ENCODE measurements at places on chromosomes 12 and 14.

DNA sequence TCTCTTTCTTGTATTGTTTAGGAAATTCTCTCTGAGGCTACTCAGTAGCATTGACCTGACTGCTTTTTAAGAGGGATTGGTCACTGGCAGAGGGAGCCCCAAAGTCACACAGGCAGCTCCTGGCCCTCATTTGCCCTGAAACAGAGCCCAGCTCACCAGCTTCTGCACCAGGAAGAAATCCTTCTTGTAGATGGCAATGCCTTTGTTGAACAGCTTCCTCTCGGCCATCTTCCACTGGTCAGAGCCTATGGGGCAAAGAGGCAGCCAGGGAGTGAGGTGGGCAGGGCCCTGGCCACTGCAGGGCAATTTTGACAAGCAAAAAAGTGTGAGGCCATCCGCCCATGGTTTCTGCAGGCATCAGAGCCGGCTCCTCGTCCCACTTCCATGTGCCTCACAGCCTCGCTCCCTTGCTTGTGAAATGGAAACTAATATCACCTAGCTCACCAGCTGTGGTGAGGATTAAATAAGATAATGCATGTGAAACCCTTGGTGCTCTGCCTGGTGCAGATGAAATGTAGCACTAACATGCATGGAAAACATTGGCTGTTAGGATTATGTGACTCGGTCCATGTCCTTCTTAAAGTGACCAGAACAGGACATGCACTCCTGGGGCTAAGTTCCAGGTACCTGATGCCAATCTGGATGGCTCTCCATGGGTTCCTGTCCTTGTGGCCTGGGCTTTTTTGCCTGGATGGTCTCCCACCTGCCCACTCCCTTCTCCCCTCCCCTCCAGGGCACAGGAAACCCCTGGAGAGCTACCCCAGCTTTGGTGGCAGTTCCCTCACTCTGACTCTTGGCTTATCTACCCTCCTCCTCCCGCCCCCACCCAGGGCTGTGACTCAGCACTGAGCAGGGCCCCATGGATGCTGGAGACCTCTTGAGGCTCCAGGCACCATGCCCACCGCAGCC, 11.2 kb upstream of the PNMA1 start:
- peak; percentile 74 for DNase-seq

GRCh38 chr12:99984271-99985128, at the start of gene ANKS1B:
TSS of gene ANKS1B (minus strand) at chr12:99984936. CDS start at chr12:99984237, 699 bp downstream.
- DNase-seq, result peak; percentile 62

DNA sequence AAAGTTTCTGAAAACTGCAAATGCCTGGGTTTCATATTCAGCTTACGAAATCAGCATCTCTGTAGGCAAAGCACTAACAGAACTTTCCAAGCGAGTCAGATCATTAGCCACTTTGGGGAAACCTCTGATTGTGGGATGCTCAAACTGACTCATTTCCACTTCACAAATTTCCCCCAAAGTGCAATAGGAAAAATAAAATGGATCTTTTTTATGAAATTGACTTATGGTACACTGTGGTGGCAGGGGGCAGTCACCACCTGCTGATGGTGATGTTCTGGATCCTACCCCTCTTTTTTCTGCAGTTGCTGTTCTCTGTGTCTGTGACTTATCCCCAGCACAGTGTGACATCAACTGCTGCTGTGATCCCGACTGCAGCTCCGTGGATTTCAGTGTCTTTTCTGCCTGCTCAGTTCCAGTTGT, 5.6 kb downstream of the TCTN1 start:
- peak; percentile 25 for DNase-seq

DNA sequence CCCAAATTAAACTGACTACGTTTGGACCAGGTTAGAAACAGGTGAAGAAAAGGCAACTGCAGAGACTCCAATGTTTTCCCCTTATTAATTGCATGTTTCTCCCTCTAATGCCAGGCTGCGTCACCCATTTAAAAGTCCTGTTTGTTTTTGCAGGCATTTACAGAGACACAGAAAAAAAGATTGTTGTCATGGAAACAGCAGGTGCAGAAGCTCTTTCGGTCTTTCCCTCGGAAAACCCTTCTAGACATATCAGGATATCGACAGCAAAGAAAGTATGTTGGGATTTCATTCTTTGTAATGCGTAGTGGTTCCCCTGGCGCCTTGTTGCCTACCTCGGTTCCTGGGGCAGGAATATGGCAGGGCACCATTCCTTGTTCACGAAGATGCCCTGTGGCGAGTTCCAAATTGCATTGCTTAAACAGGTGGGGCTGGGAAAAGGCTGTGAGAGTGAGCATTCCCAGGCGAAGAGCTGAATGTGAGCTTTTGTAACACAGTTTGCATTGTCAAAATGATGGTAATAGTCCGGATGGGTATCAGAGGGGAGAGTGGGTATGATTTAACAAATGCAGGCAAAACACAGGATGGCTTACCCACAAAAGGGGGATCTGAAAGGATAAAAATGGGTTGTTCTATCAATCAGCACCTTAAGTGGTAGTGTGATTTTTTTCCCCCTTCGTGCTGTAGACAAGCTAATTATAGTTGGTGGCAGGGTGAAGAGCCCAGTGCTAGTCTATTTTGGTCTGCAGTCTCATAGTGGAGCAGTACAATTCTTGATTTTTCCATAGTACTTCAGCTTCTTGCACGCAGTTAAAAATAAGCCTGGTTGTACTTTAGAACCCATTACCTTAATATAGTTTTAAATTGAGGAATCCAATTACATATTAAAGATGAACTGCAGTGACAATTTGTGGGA, 132.4 kb downstream of the GCH1 start:
- DNase-seq, result no peak

DNA sequence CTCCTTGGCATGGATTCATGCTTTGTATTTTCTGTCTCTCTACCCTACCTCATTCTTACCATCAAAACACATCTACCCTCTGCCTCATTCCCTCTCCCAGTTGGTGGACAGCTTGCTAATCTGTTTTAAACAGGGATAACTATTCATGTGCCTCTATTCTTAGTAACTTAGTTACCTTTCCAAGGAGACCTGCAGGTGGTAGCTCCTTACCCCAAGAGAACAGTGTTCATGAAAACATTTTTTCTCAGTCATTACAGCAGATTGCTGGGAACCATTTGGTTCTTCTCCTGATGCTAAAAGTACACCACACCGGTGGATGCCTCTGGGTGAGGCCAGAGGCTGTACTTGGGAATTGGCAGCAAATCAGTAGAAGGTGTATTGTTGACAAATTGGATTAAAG, 73.0 kb downstream of the CMKLR1 start:
- DNase-seq, result no peak

GRCh38 chr12:82686168-82687020, at the start of gene TMTC2:
TSS of gene TMTC2 (plus strand) at chr12:82686906.
- peak; percentile 90 for DNase-seq

- peak; percentile 70 for DNase-seq
These were observed 12.2 kb downstream of the CHURC1 start for GRCh38 chr14:64926398-64926995.

DNA sequence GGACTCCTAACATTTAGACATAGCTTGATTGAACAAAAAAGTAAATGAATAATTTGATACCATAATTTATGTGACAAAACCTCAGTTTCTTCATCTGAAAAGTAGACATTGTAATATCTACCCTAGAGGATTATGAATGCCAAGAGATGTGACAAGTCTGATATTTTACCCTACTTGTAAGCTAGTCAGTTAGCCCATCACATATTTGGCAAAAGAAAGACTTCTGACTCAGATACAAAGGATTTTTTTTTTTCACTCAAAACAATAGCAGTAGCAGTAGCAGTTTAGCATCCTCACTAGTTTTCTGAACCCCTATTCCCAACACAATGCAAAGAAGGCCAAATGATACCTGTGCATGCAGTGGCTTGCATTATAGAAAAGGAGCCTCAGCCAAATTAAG, 377.3 kb upstream of the E2F7 start:
- DNase-seq, result no peak

- no peak for DNase-seq
These were observed 39.6 kb downstream of the GUCY2C start for GRCh38 chr12:14656846-14657245.

DNA sequence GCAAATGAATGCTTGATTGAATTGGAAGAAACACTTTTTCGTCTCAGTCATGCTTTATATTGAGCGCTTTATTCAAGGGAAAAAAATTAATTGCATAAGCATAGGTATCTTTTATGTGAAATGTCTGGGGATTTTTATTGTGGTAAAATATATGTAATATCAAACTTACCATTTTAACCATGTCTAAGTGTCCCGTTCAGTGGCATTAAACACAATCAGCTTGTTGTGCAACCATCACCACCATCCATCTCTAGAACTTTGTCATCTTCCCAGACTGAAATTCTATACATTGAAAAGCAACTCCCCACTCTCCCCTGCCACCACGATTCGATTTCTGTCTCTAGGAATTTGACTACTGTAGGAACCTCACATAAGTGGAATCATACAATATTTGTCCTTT, 39.8 kb downstream of the PHLDA1 start:
- no peak for DNase-seq

DNA sequence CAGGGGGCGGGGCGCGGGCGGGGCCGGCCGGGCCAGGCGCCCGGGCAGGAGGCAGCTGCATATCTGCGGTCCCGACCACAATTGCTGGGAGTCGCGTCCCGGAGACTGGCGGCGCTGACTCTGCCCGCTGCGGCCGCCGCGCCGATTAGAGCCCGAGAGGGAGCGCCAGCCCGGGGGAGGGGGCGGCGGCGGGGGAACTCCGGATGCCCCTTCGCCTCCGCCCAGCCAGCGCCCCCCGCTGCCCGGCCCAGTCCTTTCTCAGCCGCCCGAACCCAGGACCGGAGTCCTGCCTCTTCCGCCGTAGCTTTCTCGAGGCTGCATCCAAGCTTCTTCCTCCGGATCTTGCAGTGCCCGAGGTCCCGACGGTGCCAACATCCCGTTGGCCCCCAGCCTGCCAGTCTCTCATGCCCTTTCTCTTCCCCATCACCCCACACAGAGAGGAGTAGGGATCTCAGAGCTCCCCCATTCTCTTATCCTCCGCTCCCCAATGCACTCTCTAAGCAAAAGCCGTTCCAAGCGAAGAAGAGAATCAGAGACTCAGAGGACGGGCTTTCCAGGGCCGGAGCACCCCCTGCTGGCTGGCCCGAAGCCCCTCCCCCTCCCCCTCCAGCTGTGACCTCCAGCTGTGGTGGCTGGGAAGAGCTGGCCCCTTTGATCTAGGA, 8.8 kb upstream of the SP7 start:
- peak; percentile 82 for DNase-seq

DNA sequence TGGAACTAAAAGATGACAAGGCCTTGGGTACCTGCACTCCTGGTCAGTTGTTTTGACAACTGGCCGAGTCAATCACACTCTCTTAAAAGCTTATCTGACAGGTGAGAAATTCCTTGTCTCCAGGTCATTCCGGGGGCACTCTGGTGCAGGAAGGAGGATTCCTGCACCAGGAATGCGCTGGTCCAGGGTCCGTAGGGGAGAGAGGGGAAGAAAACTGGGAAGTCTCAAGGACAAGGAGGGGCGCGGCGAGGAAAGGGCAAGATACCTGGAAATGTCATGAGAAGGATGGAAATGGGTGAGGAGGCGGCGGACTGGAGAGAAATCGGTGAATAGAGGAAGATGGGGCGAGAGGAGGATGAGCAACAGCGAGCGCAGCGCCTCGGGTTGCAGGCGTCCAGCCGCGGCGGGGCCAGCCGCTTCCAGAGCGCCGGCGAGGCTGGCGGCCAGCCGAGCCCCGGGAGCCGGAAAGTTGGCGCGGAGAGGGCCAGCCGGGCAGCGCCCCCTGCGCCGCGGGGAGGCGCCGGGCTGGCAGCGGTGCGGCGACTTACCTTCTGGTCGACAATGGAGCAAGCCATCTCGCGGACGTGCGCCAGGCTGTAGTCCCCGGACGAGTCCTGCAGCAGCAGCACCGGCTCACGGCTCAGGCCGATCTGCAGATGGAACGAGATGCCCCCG, 809 bp downstream of the PRKD1 start:
- DNase-seq, result peak; percentile 29

- peak; percentile 50 for DNase-seq
These were observed 18.7 kb upstream of the CTDSP2 start for GRCh38 chr12:57865084-57865751.

DNA sequence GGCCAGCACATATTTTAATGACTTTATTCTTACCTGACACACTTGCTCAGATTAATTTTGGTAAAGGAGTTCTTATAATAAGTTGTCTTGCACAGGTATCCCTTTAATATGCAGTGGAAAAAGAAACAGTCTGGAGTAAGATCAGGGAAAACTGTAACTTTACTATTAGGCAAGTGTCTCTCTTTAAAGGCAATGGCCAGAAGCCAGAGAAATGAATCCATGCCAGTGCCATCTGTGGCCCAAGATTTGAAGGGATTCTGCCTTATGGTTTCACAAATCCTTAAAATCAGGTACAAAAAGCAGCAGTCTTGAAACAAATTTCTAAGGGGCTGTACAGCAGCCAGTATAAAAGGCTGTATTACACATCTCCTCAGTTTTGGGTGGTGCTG, 22.4 kb downstream of the NFYB start:
- DNase-seq, result no peak

- DNase-seq, result peak; percentile 28
These were observed 14.2 kb downstream of the APPL2 start for GRCh38 chr12:105221583-105222283.

GRCh38 chr12:113333877-113334785, 778 bp downstream of the SLC8B1 start:
- peak; percentile 45 for DNase-seq

DNA sequence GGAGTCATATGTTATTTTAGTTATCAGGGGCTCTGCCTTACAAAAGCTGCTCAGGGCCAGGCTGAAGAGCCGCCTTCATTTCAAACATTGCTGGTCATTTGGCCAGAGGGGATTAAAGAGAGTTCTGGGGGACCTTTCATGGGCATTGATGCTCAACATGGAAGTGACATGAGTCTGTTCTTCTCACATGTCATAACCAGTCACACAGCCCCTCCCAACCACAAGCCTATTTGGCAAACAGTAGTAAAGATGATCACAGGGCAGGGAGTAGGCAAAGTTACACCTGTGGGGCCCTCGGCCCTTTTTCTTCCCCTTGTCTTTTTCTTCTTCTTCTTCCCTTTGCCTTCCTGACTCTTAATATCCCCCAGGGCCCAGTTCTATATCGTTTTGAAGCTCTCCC, 33.3 kb downstream of the CFAP54 start:
- DNase-seq, result no peak

DNA sequence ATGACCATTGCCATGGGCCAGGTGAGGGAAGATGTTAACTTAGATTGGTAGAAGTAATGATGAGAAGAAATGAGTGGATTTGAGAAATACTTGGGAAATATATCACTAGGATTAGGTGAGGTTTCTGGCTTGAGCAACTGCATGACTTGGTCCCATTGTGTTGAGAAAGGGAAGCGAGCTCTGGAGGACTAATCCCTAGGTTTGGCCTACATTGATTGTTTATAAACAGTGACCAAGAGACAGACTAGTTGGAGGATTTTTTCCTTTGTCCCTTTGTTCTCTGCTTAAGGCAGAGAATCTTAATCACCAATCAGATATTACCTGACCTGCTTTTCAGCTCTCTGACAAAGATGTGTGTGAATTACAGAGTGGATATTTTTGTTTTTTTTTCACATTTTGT, 100.5 kb downstream of the AEBP2 start:
- DNase-seq, result no peak

GRCh38 chr12:47206450-47207339, 126.9 kb upstream of the AMIGO2 start:
- no peak for DNase-seq

DNA sequence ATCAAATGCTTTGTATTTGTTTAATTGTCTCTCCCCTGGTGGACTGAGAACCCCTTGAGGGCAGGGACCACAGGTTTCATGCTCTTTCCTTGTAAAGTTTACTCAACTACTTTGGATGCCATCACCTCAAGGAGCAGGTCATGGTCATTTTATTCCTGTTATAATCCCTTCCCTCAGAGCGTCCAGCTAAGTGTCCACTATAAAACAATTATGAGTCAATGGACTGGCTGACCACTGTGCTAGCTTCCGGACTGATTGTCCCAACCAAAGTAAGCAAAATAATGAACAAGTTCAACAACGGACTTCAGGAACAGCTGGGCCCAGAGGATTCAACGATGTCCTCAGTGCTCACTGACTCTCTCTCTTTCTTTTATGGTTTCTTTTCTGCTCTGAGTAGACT, 18.2 kb downstream of the AK7 start:
- no peak for DNase-seq

All from common myeloid progenitor, CD34-positive (primary cell).